Calu3 (cell line): ENCODE measurements at places on chromosomes 16 and 17. TPM values are rescaled to one million over a fixed set of nuclear protein-coding genes. Genes with fewer than 3 reads are reported as not detected.

MYL4 gene
- total RNA-seq, result not detected in 2 replicates

BAIAP2 gene
- total RNA-seq, result 58.0 and 58.8 TPM in 2 replicates

PRDM7 gene
- not detected in 2 replicates for total RNA-seq

SLC52A1 gene
- 0.34 TPM in 1 of 2 replicates, not detected in the other for total RNA-seq

ITGAX gene
- total RNA-seq, result 1.6 and 3.9 TPM in 2 replicates

VASN gene
- 18.1 and 22.4 TPM in 2 replicates for total RNA-seq
